ENCODE measurements at places on chromosomes 13 and 19.
A peak's percentile ranks its signal among the peaks of the same experiment; 100 is the strongest.

GRCh38 chr19:50654882-50655281 is 5.6 kb downstream of the C19orf81 start:
- no peak for DNase-seq

GRCh38 chr19:23070353-23071146 is 46.3 kb upstream of the ZNF730 start:
- DNase-seq = peak; percentile 12

DNA sequence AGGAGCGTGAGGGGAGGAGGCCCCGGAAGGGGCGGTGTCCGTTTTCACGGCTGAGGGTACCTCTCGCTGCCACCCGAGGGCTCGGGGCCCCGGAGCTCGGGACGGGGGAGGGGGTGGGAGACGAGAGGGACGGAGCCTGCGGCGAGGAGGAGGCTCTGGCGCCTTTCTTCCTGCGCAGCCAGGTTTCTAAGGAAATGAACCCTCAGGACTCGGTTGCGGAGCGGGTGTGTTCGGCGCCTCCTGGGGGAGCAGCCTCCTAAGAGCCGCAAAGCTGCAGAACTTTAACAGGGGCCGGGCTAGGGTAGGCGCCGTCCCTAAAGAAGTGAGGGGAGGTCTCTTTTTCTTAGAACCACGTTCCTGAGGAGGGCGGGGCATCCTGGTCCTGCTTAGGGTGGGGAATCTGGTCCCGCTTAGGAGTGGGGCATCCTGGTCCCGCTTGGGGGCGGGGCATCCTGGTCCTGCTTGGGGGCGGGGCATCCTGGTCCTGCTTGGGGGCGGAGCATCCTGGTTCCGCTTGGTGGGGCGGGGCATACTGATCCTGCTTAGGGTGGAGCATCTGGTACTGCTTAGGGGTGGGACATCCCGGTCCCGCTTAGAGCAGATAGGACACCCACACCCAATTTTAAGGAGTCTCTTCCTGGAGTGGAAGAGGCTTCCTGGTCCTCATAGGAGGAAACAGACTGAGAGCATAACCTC is 6.2 kb downstream of the SYT5 start:
- DNase-seq = peak; percentile 94

DNA sequence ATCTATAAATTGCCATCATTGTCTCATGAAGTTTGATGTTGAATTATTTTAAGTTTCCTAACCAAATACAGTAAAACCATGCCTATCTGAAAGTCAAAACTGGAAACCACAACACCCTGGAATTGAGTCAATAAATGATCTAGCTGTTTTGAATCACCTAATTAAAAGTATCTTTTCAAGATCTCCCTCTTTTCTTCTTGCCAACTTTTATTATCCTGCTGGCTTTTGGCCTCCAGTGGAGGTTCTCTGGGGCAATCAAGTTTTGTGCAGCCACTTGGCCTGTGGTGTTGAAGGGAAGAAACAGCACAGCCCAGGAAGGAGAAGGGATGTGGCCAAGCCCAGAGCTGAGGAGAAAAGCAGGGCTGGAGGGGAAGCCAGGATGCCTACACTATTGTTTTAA is 255.4 kb downstream of the COG6 start:
- peak; percentile 6 for DNase-seq

DNA sequence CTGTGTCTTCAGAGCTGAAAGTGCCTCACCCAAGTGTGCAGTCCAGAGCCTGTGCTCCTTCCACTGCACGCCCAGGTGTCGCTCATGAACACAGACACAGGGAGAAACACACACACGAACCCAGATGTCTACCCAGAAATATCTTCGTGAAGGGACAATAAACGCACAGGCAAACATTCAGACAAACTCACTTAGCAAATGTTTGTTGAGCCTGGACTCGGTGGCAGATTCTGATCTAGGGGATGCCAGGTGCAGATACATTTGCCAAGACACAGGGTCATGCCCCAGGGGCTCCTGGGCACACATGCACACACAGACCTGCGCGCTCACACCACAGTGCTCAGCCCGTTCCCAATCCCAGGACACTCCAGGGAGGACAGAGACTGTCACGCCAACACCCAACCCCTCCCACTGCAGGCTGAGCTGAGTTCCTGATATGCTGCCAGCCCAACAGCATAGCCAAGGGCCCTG is 31.9 kb downstream of the SCGB2B2 start:
- DNase-seq = no peak

- no peak for DNase-seq
These were observed 6.4 kb downstream of the EPN1 start for GRCh38 chr19:55681131-55682092.

GRCh38 chr19:30690935-30691818 is 319.0 kb downstream of the ZNF536 start:
- no peak for DNase-seq

- no peak for DNase-seq
These were observed 986.5 kb downstream of the PCDH17 start for GRCh38 chr13:58617880-58618665.

- no peak for DNase-seq
These were observed 9.2 kb downstream of the CYP2B6 start for GRCh38 chr19:41000310-41000737.

DNA sequence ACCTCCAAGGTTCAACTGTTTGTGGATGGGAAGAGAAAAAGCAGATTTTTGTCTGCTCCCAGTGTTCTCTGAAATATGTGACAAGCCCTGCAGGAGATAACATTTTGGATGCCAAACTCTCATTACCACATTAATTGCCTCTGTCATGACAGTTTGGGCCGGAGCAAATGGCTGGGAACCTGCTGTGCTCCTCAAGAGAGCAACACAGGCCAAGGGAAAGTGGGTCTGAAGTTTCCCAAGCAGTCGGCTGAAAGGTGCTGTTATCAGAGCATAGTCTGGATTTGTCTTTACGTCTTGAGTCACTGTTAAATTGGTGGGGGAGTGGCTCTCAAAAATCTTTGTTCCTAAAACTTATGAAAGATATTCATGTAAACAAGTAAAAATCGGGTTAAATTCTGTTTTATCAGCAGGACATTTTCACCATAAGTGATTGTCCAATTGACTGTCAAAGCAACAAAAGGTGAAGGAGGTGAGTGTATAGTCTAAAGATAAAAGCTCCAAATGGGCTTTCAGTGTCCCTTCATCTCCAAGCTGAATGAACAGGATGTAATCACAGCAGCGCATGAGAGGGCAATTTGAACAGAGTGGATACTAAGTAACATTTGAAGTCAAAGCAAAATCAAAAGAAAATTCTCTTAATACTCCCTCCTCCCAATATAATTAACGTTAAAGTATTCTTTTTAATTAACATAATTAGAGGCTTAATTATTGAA is 844.8 kb downstream of the PCDH17 start:
- no peak for DNase-seq

GRCh38 chr13:74987124-74987690 is 494.8 kb downstream of the TBC1D4 start:
- DNase-seq = no peak

- no peak for DNase-seq
These were observed 26.7 kb upstream of the TMEM255B start for GRCh38 chr13:113732176-113732960.

- DNase-seq = peak; percentile 71
These were observed 3.4 kb downstream of the TMEM145 start for GRCh38 chr19:42316223-42317211.

DNA sequence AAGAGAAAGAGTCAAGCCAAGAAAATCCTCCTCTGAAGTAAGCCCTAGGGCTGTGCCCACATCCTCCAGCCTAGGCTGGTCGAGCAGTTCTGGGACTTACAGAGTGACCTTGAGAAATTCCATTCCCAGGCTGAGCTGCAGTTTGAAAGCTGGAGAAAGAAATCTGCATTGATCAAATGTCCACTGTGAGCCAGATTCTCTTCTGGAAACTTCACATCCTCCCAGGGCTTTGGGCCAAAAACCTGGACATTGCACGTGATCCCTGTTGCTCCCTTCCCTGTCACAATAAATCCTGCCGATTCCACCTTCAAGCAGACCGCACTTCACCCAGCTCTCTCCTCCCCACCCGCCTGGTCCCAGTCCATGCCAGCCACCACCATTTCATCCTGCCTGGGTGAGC is 15.7 kb downstream of the TMEM143 start:
- no peak for DNase-seq

- peak; percentile 71 for DNase-seq
These were observed 287.0 kb downstream of the FGF9 start for GRCh38 chr13:21957833-21958232.

DNA sequence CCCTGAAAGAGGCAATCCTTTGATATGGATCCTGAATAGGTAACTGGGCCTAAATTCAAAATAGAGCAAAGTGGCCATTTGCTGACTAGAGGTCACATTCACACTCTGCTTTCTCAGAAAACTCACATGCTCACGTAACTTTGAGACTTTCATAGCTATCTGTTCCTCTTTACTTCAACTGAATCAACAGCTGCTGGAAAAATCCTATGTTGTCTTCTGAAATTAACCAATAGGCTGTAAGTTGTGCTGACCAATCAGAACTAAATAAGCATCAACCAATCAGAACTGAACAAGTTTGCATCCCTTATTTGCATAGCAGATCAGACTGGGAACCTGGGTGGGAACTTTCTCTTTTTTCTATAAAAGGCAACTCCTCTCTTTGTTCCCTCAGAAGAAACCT is 24.0 kb upstream of the TBC1D4 start:
- DNase-seq = no peak

DNA sequence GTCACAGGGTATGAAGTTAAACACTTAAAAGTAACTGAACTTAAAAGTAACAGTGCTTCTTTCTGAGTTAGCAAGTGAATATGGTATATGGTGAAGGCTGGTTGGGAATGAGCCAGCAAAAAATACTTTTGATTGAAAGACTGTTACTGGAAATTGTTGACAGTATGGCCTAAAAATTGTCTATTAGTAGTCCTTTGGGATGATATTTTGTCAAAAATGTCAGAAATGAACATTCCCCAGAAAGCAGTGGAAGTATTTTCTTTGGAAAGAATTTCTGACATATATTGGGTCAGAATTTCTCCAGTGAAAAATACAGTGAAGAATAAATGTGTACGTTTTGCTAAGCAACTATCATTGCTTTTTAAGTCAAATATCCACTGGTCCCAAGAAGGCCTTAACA is 860.5 kb downstream of the PCDH9 start:
- no peak for DNase-seq

DNA sequence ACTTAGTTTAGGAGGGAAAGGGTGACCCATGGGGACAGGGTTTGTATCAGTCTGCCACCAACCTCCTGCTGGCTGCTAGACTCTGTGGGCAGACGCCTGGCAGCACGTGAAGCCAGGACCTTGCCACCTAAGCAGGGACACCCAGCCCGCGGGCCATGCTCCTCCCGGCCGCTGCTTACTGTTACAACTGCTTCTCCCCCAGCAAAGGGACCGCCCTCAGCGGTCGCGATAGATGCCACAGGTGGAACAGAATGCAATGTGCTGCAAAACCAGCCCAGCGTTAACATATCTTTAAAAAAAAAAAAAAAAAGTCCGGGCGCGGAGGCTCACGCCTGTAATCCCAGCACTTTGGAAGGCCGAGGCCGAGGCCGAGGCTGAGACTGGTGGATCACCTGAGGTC is 1.9 kb upstream of the RHPN2 start:
- DNase-seq = no peak

DNA sequence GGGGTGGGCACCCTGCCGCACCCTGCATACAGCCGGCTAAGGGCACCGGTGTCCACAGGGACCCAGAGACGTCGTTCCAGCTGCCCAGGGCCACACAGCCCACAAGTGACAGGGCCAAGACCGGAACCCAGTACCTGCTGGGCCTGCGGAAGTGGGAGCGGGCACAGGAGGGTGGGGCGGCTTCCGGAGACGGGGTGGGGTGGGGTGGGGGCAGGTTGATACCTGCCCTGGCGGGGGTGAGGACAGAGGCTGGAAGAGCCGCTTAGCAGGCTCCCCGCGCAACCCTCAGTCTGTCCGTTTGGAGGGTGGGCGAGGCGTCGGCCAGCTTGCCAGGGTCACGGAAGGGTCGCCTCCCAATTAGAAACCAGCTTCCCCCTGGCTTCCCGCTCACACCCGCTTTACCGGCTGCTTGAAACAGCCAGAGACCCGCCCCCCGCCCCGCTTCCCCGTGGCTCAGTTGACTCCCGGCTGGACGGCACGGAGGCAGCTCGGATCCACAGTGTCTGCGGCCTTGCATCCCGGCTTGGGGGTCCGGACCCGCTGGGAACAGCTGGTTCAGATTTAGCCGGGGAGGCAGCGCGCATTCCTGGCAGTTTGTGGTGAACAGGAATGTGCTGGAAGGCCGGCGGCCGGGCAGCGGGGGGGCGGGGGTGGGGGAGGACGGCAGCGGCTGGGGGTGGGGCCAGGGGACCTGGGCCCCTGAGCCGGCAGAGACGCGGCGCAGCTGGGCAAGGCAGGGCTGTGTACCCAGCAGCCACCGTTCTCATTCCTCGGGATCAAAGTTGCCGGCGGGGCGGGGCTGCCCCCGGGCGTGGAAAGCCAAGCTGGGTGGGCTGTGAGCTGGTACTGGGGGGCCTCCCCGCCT is 1.9 kb downstream of the CNN2 start:
- peak; percentile 96 for DNase-seq

DNA sequence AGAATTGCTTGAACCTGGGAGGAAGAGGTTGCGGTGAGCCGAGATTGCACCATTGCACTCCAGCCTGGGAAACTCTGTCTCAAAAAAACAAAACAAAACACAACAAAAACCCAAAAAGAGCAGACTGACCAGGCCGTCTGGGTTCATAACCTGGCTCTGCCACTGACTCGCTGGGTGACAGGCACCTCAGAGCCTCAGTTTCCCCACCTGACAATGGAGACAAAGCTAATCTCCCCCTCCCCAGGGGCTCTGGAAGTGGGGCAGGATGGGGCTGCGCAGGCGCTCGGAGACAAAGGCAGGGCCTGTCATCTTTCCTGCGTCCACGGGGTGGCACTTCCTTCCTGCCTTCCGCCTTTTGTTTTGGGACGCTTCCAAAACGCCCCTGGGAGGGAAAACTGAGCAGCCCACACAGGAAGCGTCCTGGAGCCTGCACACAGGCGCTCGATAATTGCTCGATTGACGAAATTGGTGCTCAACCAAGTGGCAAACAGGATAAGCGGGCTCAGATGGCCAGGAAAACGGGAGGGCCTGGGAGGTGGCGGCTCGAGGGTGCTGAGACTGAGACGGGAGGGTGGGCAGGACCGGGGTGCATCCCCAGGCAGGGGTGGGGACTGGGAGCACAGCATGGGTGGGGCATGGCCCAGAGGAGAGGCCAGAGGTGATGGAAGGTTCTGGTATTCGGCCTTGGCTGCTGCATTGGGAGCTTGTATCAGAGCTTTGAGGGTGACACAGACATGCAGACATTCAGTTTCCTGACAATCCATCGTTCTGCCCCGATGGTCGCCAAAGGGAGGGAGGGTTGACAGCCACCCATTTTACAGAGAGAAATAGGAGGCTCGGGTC is 17.8 kb downstream of the SPC24 start:
- DNase-seq = peak; percentile 91

DNA sequence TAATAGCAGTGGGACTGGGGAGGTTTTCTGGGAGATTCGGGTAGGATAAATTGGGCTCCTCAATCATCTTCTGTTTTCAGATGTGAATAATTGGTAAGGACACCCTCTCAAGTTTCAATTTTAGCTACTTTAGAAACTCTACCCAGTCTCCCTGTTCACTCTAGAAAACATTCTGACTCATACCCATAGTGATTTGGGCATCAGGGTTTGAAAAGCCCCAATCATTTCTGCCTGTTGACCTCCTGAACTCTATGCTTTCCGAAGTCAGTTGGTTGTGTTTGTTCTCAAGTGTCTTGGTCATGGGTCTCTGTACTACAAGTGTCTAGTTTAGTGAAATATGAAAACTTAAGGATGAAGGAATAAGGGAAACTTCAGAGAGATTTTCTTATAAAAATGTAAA is 911.3 kb upstream of the GPC6 start:
- no peak for DNase-seq

All from GM03348 (cell line).